Bone marrow (tissue), 2 donors: ENCODE measurements at places on chromosomes 6 and 20.

DNA sequence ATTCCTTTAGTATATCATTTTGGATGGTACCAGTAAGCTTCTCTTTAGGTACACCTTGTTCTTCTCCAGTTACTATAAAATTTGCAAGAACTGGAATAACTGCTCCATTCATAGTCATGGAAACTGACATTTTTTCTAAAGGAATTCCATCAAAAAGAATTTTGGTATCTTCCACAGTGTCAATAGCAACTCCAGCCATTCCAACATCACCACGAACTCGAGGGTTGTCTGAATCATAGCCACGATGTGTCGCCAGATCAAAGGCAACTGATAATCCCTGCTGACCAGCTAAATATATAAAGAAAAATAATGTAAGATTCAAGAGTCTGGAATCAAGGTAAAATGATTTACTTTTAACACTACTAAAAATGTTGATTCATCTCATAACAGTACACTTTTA is 5.3 kb downstream of the MMUT start:
- no peak for DNase-seq

DNA sequence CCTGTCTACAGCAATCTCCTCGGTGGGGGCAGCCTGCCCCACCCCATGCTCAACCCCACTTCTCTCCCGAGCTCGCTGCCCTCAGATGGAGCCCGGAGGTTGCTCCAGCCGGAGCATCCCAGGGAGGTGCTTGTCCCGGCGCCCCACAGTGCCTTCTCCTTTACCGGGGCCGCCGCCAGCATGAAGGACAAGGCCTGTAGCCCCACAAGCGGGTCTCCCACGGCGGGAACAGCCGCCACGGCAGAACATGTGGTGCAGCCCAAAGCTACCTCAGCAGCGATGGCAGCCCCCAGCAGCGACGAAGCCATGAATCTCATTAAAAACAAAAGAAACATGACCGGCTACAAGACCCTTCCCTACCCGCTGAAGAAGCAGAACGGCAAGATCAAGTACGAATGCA is 19.4 kb downstream of the PRDM1 start:
- no peak for DNase-seq

GRCh38 chr20:57579898-57580447 is 19.1 kb downstream of the PCK1 start:
- no peak for DNase-seq

DNA sequence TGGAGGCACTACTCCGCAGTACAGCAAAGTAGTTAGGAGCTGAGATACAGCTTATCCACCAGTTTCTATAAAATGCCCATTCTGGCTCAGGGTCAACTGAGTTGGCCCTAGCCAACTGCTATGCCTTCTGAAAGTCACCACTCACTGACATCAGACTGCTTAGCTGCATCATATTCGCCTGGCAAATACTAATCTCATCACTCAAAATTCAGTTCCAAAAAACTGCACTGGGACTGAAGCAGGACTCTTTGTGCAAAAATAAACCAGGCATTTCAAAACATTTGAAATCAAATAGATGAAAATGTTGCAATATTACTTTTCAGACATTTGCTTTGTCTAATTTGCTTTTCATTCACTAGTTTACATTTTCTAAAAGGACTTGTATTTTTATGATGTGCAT is 230.0 kb downstream of the ALDH8A1 start:
- DNase-seq = no peak

- no peak for DNase-seq
Observed at GRCh38 chr20:18678549-18679419, 90.9 kb downstream of the DTD1 start.

GRCh38 chr6:142863981-142864380 is 81.0 kb downstream of the HIVEP2 start:
- DNase-seq = no peak
